Testis (tissue), 5 donors: ENCODE measurements at places on chromosomes 4 and X. TPM values are rescaled to one million over a fixed set of nuclear protein-coding genes. Genes with fewer than 3 reads are reported as not detected.

- H3K36me3 ChIP-seq = no peaks in the 10 kb centered on the region
- H3K4me3 ChIP-seq = no peak overlapping the region
- no peak overlapping the region for H3K27ac ChIP-seq
- no peak for DNase-seq
- no peaks in the 10 kb centered on the region for H3K27me3 ChIP-seq
Observed at GRCh38 chrX:153671589-153672530, 1.8 kb downstream of the PNCK start.

Gene CXCL10
- total RNA-seq = not detected

Gene F8A3
- 20.8 TPM for total RNA-seq

DNA sequence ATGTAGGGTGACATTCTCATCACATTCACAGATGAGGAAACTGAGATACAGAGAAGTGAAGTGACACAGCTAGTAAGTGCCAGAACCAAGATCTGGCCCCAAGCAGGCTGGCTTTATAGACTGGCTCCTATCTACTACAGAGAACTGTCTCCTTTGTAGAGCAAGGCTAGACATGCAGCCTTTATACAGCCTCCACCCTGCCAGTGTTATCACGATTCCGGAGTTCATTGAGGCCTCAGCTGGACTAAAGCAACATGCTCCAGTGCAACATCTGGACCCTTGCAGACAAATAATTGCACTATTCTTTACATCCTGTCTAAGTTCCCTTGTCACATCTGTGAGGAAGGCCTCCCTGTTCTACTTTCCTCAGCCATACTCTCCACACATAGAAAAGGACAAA, 58.0 kb upstream of the XIAP start:
- no peak overlapping the region for H3K27ac ChIP-seq
- H3K4me1 ChIP-seq = no peaks in the 10 kb centered on the region
- H3K27me3 ChIP-seq = no peaks in the 10 kb centered on the region
- no peak overlapping the region for H3K4me3 ChIP-seq
- DNase-seq = no peak

GRCh38 chr4:120158046-120158445, 91.4 kb upstream of the MAD2L1 start:
- H3K27ac ChIP-seq = no peak overlapping the region
- H3K4me3 ChIP-seq = no peak overlapping the region
- no peak for DNase-seq
- no peaks in the 10 kb centered on the region for H3K36me3 ChIP-seq
- no peaks in the 10 kb centered on the region for H3K27me3 ChIP-seq

DNA sequence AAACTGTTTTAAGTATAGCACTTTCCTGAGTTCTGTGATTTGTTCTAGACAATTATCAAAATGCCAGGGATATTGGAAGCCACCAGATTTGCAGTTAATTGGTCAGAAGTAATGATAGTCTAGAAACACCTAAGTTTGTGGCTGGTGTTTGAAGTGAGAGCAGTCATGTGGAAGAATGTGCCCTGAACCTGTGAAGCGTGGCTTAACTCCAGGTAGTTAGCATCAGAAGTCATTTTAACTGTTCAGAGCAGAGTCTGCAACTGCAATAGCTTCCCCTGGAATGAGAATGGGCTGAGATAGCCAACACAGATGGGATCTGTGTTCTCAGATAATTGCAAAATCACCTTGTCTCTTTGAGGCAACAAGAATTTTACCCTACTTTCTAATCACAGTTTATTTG, 255.1 kb upstream of the GK2 start:
- H3K4me3 ChIP-seq = no peak overlapping the region
- H3K27ac ChIP-seq = no peak overlapping the region

Gene PABPC1L2A
- total RNA-seq = 1.5 TPM

- no peaks in the 10 kb centered on the region for H3K36me3 ChIP-seq
- H3K27me3 ChIP-seq = no peaks in the 10 kb centered on the region
- DNase-seq = no peak
- no peak overlapping the region for H3K4me3 ChIP-seq
Observed at GRCh38 chrX:149521438-149521837, 16.3 kb upstream of the IDS start.

- H3K4me3 ChIP-seq = no peak overlapping the region
- H3K27me3 ChIP-seq = no peaks in the 10 kb centered on the region
- no peaks in the 10 kb centered on the region for H3K36me3 ChIP-seq
Observed at GRCh38 chrX:149131774-149132173, 373.3 kb downstream of the IDS start.

DNA sequence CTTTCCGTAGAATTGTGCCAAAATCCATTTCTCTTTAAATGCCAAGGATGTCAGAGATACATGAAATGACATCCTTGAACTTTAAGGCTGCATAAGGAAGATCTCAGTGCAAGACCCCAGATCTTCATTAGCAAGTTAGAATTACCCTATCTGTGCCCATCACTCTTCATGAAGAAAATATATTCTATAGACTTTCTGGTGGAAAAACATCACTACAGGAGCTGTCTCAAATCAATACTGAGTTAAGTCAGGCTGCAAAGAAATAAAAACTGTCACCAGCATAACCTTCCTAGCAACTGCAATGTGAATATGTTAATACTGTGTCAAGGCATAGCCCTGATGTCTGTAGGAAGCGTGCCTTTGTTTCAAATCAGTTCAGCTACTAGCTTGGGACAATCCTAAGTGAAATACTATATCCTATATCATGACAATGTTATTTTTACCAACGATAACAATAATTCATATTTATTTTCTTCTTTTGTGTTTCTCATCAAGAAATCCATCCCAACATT, 173.3 kb downstream of the TBCK start:
- H3K4me3 ChIP-seq = no peak overlapping the region
- no peaks in the 10 kb centered on the region for H3K27me3 ChIP-seq
- H3K4me1 ChIP-seq = no peaks in the 10 kb centered on the region
- DNase-seq = no peak
- no peak overlapping the region for H3K27ac ChIP-seq

GRCh38 chr4:67522851-67523671, 22.2 kb downstream of the CENPC start:
- H3K4me3 ChIP-seq = no peak overlapping the region
- H3K36me3 ChIP-seq = no peaks in the 10 kb centered on the region
- H3K27ac ChIP-seq = no peak overlapping the region

DNA sequence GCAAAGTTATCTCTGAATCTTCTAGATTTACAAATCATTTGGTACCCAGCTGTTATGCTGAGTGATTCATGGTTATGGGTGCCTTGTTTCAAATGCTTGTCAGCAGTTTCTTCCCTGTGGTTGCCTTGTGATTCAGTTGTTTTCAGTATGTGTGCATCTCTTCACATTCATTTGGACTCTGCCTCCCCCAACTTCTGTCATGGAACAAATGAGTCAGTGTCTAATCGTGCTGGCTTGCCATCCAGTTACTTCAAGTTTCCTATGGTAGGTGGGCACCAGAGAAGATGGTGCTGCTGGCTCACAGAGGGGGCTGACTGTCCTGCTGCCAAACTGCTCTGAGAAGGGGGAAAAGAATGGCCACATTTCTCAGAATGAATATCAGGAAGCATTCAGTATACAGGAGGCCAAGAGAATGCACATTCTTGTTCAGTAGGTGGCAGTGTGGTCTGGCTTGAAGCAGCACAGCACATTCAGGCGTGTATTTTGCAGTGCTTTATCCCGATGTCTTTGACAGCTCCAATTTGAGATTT, 260.9 kb downstream of the GLUD2 start:
- H3K36me3 ChIP-seq = no peaks in the 10 kb centered on the region
- no peaks in the 10 kb centered on the region for H3K27me3 ChIP-seq
- H3K4me1 ChIP-seq = no peaks in the 10 kb centered on the region
- no peak overlapping the region for H3K27ac ChIP-seq

- no peak overlapping the region for H3K4me3 ChIP-seq
- H3K4me1 ChIP-seq = no peaks in the 10 kb centered on the region
- no peak overlapping the region for H3K27ac ChIP-seq
Observed at GRCh38 chr4:81746071-81746470, 274.4 kb upstream of the RASGEF1B start.

DNA sequence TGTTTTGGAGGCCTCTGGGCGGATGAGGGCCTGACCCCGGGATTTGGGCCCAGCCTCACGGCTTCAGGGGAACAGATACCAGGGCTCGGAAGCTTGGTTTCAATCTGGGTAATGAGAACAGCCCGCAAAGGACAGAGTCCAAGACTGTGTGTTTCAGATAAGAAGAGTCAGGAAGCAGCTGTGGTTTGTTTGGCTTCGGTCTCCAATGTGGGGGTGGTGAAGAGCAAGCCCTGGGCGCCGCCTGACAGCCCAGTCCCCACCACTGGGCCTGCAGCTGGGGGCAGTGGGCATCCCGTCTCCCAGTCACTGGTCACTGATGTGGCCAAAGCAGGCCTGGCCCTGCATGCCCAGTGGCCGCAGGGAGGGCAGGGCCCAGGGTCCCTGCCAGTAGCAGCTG, 9.1 kb downstream of the WFS1 start:
- no peaks in the 10 kb centered on the region for H3K27me3 ChIP-seq
- peak overlapping the region; percentile 85 for H3K27ac ChIP-seq
- H3K4me3 ChIP-seq = no peak overlapping the region
- peak; percentile 87 for DNase-seq
- H3K36me3 ChIP-seq = no peaks in the 10 kb centered on the region

GRCh38 chr4:37793562-37793961, 32.9 kb upstream of the PGM2 start:
- H3K27ac ChIP-seq = no peak overlapping the region
- H3K4me3 ChIP-seq = no peak overlapping the region
- H3K36me3 ChIP-seq = no peaks in the 10 kb centered on the region
- H3K27me3 ChIP-seq = no peaks in the 10 kb centered on the region
- H3K4me1 ChIP-seq = no peaks in the 10 kb centered on the region

GRCh38 chrX:78650906-78651437, 8.2 kb downstream of the RTL3 start:
- H3K27me3 ChIP-seq = no peaks in the 10 kb centered on the region
- no peak overlapping the region for H3K27ac ChIP-seq
- H3K4me1 ChIP-seq = no peaks in the 10 kb centered on the region
- no peaks in the 10 kb centered on the region for H3K36me3 ChIP-seq
- no peak overlapping the region for H3K4me3 ChIP-seq
- no peak for DNase-seq

DNA sequence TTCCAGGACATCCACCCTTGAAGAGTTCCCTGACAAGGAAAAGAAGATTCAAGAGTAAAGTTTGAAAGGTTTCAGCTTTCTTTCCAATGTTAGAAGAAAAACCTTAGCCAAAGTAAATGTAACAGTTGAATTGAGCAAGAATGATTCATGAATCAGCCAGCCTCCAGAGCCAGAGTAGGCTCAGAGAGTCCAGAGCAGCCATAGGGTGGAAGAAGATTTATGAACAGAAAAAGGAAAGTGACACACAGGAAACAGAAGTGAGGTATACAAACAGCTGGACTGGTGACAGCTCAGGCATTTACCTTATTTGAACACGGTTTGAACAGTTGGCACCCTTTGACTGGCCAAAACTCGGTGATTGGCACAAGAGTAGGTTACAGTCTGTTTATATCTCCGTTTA, 63.2 kb downstream of the QDPR start:
- no peaks in the 10 kb centered on the region for H3K27me3 ChIP-seq
- H3K4me3 ChIP-seq = no peak overlapping the region
- no peak for DNase-seq
- no peaks in the 10 kb centered on the region for H3K36me3 ChIP-seq

Gene TMSB15A
- 9.2 TPM for total RNA-seq

Gene MAGEE1
- total RNA-seq = 0.79 TPM

DNA sequence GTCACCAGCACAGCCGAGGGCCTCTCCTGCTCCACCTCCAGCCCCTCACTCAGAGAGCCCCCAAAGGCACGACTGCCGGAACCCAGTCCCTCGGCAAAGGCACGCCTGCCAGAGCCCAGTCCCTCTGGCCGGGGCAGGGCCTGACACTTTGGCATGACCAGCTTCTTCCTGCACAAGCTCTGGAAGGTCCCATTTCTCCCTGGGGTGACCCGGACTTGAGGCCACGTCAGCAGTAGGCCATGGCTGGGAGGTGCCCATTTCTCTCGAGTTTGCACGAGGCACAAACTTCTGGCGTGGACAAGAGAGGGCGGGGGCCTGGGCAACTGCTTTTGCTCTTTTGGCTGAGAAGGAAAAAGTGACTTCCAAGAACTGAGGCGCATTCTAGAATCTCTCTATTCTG, 62.2 kb upstream of the GPR78 start:
- no peak overlapping the region for H3K27ac ChIP-seq
- H3K4me3 ChIP-seq = no peak overlapping the region
- H3K4me1 ChIP-seq = no peaks in the 10 kb centered on the region
- no peaks in the 10 kb centered on the region for H3K36me3 ChIP-seq
- no peak for DNase-seq

- no peaks in the 10 kb centered on the region for H3K36me3 ChIP-seq
- no peak for DNase-seq
- no peak overlapping the region for H3K27ac ChIP-seq
Observed at GRCh38 chr4:183544109-183544508, 39.3 kb downstream of the ING2 start.

DNA sequence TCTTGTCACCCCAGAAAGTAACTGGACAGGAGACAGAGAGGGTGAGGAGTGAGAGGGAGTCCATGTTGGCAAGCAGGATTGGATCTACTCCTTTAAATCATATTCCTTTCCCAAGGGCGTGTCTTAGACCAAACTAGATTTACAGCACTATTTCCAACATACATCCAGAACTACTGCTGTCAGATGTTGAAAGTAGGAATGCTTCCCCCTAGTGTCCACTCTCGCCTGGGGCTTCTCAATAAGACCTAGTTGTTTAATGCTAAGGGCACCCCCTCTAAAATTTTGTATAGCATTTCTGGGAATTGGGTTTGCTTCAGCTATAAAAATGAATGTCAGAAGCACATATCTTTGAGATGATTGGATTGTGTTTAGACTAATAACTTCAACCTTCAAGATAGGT, 13.3 kb downstream of the OFD1 start:
- peak; percentile 68 for DNase-seq
- H3K4me3 ChIP-seq = no peak overlapping the region

Gene HOPX
- total RNA-seq = 158 TPM

Gene FRMPD4
- total RNA-seq = 1.3 TPM

GRCh38 chrX:37817579-37817978, 29.8 kb downstream of the DYNLT3 start:
- H3K36me3 ChIP-seq = no peaks in the 10 kb centered on the region
- DNase-seq = no peak
- no peak overlapping the region for H3K27ac ChIP-seq
- H3K4me3 ChIP-seq = no peak overlapping the region

DNA sequence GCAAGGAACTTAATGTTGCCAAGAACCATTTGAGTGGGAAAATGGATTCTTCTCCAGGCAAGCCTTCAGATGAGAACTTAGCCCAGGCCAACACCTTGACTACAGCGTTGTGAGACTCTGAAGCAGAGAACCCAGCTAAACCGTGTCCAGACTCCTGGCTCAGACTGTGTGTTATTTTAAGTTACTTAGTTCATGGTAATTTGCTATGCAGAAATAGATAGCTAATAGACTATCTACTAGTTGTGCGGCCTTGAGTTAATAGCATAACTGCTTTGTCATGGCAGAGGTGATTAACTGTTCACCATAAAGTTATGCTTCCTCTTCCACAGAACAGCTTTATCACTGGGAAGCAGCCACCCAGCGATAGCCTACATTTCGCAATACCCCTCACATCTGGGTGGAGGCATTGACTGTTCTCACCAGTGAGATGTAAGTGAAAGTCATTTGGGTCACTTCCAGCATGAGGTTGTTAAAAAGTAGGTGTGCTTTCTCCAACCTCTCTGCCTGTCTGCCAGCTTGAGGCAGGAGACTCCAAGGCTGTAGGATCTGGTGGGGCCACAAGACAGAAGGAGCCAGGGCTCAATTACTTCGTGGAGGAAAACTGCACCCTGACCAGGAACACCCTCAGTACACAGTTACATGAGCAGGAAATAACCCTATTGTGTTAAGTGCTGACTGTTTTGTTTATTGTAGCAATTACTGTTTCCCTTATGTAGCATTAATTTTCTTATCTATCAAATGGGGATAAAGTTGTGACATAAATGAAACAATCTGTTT, 94.2 kb downstream of the GPAT3 start:
- H3K27me3 ChIP-seq = no peaks in the 10 kb centered on the region
- no peak for DNase-seq
- no peaks in the 10 kb centered on the region for H3K36me3 ChIP-seq
- peaks cover 7% of the 10 kb centered on the region for H3K4me1 ChIP-seq
- no peak overlapping the region for H3K4me3 ChIP-seq
